ENCODE measurements at places on chromosomes 3 and 15.
A peak's percentile ranks its signal among the peaks of the same experiment; 100 is the strongest.

GRCh38 chr3:61665121-61665520 is 103.8 kb downstream of the PTPRG start:
- no peak for DNase-seq

DNA sequence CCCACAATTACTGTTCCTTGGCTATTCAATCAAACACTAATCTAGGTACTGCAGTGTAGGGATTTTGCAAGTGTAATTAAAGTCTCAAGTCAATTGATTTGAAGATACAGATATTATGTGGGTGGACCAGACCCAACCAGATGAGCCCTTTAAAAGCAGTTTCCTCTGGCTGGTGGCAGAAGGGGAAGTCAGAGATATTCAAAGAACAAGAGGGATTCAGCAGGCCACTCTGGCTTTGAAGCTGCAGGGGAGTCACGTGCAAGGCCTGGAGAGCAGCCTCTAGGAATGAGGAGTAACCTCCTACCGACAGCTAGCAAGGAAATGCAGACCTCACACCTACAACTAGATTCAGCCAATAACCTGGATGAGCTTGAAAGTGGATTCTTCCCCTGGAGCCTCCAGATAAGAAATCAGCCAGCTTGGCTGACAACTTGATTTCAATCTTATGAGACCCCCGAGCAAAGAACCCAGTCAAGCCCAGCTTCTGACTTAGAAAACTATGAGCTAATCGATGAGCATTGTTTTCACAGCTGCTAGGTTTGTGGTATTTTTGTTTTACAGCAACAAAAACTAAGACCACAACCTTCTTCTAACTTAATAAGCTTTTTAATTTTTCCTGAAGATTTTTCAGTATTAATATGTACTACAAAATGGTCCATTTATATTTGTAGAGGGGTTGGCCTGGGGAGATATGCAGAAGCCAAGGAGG is 13.4 kb downstream of the HACD2 start:
- DNase-seq = no peak

GRCh38 chr3:134652886-134653630 is 2.2 kb upstream of the KY start:
- DNase-seq = no peak

- DNase-seq = no peak
These were observed 47.5 kb upstream of the CHMP2B start for GRCh38 chr3:87179642-87180041.

DNA sequence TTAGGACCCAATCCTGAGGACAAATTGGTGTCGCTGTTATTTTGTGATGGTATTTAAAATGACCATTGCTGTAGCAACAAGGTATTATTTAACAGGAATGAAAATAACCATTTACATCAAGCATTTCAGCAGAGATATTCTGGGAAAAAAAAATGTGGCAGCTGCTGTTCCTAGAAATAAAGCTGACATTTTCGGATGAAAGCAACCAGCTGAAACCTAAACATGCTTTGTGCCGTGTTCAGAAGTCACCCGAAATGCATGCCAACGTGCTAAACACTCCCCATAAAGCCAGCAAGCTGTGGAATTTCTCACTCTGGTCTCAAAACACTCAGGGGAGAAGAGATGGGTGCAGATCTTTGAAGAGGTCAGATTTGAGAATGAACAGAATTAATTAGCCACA is 31.5 kb upstream of the TAFA4 start:
- no peak for DNase-seq

GRCh38 chr15:71223516-71223915 is 108.2 kb downstream of the THSD4 start:
- no peak for DNase-seq

- no peak for DNase-seq
These were observed 14.6 kb upstream of the NRROS start for GRCh38 chr3:196624907-196625306.

- no peak for DNase-seq
These were observed 13.4 kb downstream of the ITPR1 start for GRCh38 chr3:4506559-4507023.

DNA sequence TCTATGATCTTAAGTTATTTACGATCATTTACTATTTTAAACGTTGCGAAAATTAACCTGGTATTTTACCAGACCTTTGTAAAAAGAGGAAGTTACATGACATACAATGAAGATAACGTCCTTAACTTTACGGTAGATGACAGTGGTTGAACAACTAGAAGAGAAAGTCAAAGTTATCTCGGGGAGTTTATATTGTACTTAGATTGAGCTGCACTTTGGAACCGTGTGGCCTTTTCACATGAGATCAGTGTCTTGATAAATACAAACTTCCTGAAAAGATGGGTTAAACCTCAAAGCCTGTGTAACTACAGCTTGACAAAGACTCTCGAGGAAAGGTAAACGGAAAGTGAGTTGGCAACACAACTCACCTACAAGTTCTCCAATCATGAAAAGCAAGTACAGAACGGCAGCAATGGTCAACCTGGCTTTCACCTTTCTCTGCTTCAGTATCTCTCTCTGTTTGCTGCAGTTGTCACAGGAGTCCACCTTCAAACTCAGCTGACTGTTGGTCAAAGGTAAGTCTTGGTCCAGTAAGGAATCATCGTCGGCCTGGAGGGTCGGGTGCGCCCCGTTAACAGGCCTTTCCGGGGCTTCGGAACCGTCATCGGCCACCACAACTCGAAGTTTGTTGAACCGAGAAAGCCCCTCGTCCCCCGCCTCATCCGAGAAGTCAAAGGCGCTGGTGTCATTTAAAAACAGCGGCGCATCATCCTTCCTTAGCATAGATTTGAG is 793 bp downstream of the SLC30A4 start:
- no peak for DNase-seq

DNA sequence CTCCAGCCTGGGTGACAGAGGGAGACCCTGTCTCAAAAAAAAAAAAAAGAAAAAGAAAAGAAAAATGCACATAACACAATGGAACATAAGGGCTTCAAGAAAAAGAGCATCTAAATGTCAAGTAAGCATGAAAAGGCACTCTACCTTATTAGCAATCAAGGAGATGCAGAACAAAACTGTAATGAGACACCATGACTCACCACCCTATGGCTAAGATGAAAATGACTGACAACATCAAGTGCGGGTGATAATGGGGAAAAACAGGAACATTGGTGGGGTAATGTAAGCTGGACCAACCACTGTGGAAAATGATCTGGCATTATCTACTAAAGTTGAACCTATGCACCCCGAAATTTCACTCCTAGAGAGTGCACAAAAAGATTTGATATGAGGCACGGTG is 19.6 kb upstream of the NSMCE3 start:
- DNase-seq = no peak

DNA sequence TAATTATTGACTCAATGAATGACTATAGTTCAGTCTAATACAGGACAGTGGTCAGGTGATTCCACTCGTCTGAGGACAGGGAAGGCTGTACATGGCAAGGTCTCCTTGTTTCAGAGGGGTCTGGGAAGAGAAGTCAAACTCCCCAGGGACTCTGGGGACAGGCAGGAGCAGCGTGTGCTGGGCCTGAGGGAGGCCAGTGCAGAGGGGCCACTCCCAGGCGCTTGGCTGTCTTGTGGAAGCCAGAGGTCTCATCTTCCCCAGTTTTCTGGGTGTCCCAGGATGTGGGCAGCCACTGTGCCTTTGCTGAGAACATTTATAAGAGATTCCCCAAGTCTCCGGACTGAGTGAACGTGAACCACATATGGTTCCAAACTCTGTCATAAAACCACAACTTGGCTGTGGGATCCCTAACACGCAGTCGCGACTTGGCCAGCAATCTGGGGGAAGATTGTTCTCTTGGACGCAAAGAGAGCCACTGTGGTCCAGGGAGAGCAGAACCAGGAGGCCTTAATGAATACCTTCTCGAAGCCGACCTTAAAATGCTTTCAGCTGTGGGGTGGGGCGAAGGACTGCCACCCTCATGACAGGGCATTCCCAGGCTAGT is 30.4 kb downstream of the BHLHE40 start:
- no peak for DNase-seq

GRCh38 chr3:160381470-160381869 is 17.6 kb downstream of the IFT80 start:
- no peak for DNase-seq

- DNase-seq = no peak
These were observed 184.1 kb downstream of the LPP start for GRCh38 chr3:188338086-188338485.

DNA sequence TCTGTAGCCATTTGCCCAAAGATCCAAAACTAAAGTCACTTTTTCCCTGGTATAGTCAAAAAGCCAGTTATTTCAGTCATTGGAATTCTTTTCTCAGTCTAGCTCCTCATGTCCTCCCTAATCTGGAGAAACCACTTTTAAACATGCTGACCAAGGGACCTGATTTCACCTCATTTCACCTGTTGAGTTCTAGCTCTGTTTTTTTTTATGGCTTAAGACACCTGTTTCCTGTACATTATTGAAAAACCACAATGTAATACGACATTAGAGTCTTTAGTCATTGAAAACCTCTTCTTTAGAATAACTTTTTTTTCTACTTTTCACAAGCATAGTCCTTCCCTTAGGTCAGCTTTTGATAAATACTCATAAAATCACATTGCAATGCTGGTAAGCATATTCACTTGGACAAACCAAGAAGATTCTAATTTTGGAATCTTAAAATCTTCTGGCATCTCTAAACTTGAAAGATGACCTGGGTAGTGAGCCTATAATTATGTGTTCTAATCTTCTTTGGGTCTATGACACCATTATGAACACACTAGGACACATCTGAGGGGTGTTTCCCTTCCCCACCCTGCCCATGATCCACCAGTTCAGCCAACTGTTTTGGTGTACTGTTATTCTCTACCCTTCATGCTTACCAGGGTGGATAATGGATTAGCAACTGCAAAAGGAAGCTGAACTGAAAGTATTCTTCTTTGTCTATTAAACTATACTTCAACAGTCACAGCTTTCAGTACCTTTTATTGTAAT is 103.5 kb upstream of the FXR1 start:
- DNase-seq = no peak

DNA sequence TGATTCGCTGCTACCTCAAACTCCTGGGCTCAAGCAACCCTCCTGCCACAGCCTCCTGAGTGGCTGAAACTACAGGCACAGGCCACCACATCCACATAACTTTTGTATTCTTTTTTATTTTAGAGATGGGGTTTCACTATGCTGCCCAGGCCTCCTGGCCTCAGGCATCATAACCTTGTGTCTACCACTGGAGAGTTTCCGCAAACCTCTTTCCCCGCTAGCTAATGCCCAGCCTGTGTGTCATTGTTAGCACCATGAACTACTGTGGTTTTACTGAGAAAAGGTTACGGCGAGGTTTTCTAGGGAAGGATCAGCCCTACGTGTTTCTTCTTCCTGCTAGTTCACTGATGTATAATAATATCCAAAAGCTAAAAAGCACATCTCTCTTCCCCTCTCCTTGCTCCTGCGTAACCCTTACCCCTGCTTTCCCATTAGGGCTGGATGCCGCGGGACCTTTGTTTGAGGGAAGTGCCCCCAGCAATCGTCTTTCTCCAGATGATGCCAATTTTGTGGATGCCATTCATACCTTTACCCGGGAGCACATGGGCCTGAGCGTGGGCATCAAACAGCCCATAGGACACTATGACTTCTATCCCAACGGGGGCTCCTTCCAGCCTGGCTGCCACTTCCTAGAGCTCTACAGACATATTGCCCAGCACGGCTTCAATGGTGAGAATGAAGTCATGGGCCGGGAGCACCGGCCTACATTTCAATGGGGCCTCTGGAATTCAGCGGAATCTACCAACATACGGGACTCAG is 113.7 kb downstream of the LIPC start:
- DNase-seq = no peak

- no peak for DNase-seq
These were observed 79.4 kb downstream of the RETNLB start for GRCh38 chr3:108677811-108678210.

DNA sequence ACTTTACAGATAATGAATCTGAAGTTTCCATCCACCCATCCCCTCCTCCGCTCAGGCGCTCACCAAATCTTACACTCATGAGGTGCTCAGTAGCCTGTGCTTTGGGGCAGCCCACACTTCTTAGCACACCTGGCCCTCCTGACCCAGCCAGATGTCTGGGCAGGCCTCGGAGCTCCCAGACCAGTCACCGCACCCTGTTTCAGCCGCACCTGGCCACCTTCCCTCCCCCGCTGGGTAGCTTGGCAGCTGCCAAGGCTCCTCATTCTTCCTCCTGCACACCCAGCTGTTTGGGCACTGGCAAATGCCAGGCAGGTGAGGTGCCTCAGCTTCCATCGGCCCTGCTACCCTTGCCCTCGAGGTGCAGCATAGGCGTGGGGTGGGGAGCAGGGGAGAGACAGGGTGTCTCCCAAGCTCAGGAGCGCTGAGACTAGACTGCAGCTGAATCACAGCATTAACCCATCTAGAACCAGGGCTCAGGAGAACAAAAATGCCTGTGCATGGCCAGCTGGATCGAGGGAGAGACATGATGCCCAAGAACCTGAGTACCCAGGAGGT is 45.8 kb downstream of the CDC25A start:
- DNase-seq = no peak

DNA sequence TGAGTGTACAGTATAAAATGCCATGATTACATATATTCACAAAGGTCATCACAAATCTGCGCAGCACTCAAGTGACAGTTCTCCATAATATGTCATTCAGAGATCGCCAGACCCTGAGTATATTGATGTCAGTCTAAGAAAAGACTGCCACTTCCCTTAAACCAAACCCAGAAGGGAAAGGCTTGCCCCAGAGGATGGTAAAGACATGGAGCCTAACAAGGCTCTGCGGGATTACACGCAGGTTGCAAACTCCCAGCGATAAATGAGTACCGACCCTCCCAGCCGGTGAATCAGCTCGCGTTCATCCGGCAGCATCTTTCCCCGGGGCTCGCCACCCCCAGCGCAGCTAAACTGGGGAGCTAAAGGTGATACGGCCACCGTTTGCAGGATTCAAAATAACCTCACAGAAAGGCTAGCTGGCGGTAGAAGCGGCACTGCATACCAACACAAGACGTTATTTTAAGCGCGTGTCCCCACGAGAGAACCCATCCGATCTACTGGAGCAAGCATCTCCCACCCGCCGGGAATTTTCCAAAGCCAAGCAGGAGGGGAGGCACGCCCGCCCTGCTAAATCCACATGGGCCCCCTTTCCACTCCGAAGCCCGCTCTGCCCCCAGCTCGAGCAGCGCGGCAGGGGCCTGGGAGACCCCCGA is 643 bp downstream of the MYO5A start:
- DNase-seq = no peak

GRCh38 chr15:69606921-69607500 is 154.4 kb downstream of the RPLP1 start:
- peak; percentile 54 for DNase-seq

DNA sequence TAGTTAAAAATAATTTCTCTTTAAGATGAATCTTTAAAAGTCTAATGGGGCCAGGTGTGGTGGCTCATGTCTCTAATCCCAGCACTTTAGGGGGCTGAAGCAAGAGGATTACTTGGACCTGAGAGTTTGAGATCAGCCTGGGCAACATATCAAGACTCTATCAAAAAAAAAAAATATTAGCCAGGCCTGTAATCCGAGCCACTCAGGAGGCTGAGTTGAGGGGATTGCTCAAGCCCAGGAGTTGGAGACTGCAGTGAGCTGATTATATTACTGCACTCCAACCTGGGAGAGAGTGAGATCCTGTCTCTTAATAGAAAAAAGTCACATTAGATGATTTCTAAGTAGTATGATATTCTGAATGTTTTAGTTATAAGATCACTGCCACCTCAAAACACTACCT is 322.0 kb upstream of the MANF start:
- DNase-seq = no peak

- DNase-seq = no peak
These were observed 17.9 kb upstream of the P2RY14 start for GRCh38 chr3:151296226-151296625.

Data from AG09309 (cell line).